ENCODE measurements at places on chromosomes 12 and 14.

GRCh38 chr14:77275601-77276017 is 4.6 kb upstream of the NGB start:
- no peak for DNase-seq

GRCh38 chr14:73142216-73142615 is 5.9 kb downstream of the PSEN1 start:
- no peak for DNase-seq

DNA sequence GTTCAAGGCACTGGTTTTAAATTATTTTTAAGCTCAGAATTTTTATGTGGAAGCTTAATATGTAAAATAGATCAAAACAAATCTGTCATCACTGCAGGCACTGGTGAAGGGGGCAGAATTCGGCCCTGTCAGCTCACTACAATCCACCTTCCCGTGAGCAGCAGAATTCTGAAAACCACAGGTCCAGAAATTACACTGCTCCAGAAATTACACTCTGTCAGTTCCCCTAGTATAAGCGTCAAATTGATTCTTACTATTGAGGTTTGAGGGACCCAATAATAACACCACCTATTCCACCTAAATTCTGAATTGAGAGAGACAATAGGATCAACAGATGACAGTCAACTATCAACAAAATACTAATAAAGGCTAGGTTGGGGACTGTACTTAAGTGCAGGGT is 245.5 kb downstream of the PHLDA1 start:
- DNase-seq, result no peak

DNA sequence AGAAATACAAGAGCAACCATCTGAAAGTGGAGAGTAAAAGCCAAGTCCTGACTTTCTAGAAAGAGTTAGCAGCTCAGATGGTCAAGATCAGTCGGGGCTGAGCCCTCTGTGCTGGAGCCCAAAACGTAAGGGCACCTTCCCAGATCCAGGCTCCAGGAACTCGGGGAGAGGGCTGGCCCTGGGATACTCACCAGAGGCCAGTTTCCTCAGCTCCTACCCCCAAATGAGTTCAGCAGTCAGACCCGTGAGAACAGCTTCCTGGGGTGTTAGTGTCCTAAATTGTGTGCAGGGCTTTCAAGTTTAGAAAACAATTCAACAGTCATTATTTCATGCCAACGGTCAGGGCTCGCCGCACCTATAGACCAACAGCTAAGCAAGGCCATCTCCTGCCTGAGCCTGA is 147.6 kb upstream of the FKBP4 start:
- DNase-seq, result no peak

- no peak for DNase-seq
These were observed 184.2 kb downstream of the TMTC2 start for GRCh38 chr12:82870771-82871377.

GRCh38 chr14:61621444-61621843 is 73.9 kb upstream of the HIF1A start:
- no peak for DNase-seq

DNA sequence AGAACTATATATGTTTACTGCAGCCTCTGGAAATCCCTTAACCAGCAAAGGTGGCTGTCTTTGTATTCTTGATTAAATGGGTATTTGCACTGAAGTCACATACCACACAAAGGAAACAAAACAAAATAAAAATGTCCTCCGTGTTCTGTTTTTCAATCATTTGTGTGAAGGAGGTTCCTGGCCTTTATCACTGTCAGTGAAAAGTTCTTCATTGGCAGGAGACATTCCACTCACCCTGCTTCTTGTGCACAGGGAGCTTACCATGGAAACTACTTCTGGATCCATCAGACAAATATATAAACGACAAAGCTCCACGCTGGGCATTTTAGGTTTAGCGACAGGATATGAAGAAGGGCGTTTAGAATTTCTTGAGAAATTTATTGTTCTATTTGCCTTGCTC is 5.7 kb upstream of the NKX2-8 start:
- DNase-seq, result no peak

DNA sequence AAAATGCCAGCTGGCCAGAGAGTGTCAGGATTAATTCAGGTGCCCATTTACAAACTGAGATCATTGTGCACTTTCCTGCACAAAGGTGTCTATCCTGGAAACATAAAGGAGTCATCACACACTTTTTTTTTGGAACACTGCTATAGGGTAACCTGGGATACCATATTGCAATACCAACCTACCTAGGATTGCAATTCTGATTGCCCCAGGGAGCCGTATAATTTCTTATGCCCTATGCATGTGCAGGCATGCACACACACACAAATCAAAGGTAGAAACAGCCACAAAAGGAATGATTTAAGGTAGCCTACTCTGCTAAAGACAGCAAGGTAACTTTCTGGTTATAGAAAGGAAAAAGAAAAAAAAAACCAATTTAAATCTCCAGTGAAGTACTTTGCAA is 285.3 kb upstream of the KITLG start:
- no peak for DNase-seq

- no peak for DNase-seq
These were observed 273.4 kb downstream of the FOXN3 start for GRCh38 chr14:89143595-89143994.

DNA sequence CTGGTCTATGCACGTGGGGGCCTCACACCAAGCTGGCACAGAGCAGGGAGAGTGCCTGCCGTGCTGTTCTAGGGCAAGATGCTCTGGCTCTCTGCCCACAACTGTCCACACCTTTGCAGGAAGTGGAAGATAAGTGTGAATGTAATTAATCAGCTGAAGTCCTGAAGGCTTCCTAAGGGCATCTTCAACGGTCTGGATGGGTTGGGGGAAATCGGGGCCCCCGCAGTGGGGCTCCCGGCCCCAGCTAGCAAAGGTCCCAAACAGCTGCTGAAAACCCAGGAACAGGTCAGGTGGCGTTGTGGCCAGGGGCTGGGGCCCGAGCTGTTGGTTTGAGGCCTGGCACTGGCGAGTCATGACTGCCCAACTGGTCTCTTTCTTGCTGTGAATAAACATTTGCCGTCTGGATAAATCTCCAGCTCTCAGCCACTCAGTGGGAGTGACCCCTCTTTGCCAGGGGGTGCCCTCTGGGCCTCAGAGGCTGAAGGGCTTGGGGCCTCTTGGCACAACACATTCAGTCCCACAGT is 6.7 kb upstream of the SLC25A29 start:
- DNase-seq, result no peak

Data from activated CD4-positive, alpha-beta T cell treated with anti-CD3 and anti-CD28 coated beads, Interleukin-2, amount 50 U/mL, for 4 hours (primary cell).